ENCODE measurements at places on chromosomes 6 and 20.

DNA sequence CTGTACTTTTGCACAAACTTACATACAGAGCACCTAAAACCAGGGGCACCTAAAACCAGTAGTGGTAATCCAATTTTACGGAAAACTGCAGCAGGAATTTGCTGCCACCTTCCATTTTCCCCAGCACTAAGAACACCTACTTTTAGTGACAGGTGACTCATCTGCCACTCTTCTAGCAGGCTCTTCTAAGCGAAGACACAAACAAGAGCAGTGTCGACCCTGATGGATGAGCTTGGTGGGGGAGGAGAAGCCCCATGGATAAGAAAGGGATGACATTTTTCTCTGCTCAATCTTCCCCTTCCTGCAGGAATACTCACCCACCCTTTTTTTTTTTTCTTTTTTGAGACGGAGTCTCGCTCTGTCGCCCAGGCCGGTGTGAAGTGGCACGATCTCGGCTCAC is 116.9 kb downstream of the GMPR start:
- DNase-seq: no peak

DNA sequence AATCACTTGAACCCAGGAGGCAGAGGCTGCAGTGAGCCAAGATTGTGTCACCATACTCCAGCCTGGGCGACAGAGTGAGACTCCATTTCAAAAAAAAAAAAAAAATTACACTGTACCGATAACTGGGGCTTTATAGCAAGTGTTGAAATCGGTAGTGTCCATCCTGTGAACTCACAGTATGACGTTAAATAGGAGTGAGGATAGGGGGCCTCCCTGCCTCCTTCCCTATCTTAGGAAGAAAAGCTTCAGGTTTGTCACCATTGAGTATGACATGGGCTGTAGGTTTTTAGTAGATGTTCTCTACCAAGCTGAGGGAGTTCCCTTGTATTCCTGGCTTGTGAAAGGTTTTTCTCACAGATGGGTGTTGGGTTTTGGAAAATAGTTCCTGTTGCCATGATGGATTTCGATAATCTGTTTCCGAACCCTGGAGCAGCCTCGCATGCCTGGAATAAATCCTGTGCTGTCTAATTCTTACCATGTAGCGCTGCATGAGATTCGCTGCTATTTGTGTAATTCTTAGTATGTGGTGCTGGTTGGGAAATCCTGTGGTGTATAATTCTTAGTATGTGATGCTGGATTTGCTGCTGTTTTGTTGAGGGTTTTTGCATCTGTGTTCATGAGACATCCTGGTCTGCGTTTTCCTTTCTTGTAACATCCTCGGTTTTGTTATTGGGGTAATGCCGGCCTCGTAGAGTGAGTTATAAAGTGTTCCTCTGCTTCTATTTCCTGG is 23.6 kb downstream of the NTSR1 start:
- DNase-seq: peak; percentile 96

- DNase-seq: no peak
These were observed 458.7 kb downstream of the RNF144B start for GRCh38 chr6:18845896-18846295.

- no peak for DNase-seq
These were observed 62.0 kb downstream of the EFCAB8 start for GRCh38 chr20:32920530-32921298.

- DNase-seq: peak; percentile 87
These were observed 774 bp upstream of the SFT2D1 start for GRCh38 chr6:166343150-166343487.

DNA sequence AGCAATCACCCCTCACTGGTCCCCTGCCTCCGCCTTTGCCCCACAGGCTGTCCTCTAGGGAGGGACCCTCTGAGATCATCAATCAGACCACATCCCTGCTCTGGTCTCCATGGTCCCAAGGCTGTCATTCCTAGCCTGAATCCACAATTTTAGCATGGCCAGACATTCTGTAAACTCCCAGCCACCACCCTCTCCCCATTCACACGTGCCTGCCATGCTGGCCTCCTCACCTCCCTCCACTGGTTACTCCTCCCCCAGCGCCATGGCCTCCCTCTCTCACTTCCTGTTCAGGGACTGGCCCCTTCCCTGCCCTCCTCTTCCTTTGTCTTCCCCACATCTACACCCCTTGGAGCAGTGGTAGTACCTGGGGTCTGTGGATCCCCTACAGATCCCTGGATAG is 150.7 kb upstream of the MLN start:
- no peak for DNase-seq

GRCh38 chr20:39638731-39639130 is 676.6 kb downstream of the DHX35 start:
- no peak for DNase-seq

DNA sequence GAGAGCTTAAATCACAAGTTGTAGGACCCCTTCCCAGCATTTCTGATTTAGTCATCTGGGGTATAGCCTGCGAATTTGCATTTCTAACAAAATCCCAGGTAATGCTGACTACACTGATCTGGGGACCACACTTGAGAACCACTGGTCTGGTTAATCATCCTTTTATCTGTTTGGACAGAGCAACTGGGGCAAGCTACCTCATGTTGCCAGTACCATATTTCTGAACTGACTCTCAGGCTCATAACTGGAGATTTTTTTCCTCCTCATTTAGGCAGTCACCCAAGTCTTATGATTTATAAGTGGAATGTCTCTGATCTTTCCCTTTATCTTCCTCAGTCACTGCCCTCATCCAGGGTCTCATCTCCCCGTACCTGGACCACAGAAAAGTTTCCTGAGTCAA is 12.0 kb upstream of the GTF3C6 start:
- DNase-seq: no peak

DNA sequence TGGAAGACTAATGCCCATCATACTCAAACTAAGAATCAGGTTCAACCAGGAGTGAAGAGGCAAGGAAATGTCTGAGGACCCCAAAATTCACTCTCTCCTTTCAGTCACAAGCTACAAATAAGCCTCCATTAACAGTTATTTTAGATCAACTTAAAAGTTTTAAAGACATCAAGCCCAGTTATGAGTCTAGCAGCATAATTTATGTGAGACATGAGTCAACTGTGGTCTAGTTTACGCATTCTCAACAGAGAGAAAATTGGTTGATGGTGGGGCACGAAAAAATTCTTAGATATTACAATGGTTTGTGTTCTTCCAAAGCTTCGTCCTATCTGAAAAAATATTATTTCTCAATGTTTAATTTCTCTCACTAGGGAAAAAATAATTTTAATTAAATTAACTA is 204.9 kb upstream of the NT5E start:
- DNase-seq: no peak

GRCh38 chr6:50585441-50586330 is 127.6 kb upstream of the TFAP2D start:
- no peak for DNase-seq

GRCh38 chr20:59184880-59185447 is 21.3 kb downstream of the ZNF831 start:
- no peak for DNase-seq

- no peak for DNase-seq
These were observed 31.2 kb downstream of the RIPOR3 start for GRCh38 chr20:50659975-50660670.

GRCh38 chr6:33620158-33620855 is 815 bp upstream of the ITPR3 start:
- DNase-seq: peak; percentile 63

DNA sequence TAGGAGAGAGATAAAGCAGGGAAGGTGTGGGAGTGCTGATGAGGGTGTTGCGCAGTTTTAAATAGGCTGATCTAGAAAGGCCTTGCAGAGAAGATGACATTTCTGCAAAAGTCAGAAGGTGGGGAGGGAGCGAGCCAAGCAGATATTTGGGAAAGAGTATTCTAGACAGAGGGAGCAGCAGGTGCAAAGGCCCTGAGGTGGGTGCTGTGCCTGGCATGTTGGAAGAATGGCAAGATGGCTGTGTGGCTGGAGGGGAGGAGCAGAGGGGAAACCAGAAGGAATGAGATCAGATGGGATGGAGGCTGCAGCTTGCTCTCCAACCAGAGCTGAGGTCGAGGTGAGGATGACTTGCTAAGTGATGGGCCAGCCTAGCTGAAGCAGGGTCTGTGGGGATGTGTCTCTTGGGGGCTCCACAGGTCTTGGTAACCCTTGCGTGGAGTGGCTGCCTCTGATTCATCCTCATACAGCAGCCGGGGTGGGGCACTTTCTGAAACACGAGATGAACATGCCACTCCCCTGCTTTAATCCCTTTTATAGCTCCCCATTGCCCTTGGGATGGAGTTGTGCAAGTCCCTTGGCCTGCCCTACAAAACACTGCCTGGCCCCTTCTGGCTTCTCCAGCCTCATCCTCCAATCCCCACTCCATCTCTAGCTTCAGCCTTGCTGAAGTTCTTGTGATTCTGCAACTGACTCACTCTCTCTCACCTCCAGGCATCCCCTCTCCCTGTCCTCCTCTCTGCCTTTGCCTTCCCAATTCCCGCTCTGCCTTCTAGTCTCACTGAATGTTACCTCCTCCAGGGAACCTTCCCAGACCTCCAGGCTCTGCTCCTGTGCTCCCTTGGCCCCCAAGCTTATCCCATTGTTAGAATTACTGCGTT is 94.1 kb downstream of the CDH22 start:
- DNase-seq: no peak

DNA sequence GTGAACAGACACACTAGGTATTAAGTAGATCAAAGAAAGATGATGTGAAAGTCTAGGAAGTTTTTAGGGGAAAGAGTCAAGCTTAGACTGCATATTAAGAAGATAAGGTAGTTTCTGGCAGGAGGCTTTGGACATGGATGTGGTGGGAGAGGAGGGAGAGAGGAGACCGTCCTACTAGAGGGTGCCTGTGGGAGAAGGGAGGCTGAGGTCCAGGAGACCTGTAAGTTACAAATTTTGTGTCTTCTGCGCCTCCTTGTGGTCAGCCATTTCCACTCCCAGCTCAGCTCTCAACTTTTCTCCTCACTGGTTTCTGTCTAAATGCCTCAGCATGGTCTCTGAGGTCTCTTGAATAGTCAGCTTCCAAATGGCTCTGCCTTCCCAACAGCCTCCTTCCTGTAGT is 193.5 kb downstream of the UNC5CL start:
- DNase-seq: peak; percentile 21

DNA sequence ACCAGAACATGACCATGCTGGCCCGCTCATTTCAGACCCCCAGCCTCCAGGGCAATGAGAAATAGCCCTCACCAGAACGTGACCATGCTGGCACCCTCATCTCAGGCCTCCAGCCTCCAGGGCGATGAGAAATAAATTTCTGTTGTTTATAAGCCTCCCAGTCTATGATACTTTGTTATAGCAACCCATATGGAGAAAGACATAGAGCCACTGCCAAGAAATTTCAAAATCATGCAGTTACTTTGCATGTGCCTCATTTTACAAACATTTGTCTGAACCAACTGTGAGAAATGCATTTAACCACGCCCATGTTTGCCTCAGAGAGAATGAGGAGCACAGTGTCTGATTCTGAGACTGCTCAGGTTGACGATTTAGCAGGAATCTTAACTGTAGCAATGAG is 15.5 kb downstream of the CYP39A1 start:
- DNase-seq: no peak

GRCh38 chr6:20400456-20401204 is 1.0 kb upstream of the E2F3 start:
- peak; percentile 55 for DNase-seq

GRCh38 chr6:18585032-18585573 is 198.0 kb downstream of the RNF144B start:
- DNase-seq: peak; percentile 91

GRCh38 chr6:107689190-107689589 is 134.9 kb downstream of the SCML4 start:
- no peak for DNase-seq

- no peak for DNase-seq
These were observed 32.2 kb upstream of the IPCEF1 start for GRCh38 chr6:154388803-154389202.

DNA sequence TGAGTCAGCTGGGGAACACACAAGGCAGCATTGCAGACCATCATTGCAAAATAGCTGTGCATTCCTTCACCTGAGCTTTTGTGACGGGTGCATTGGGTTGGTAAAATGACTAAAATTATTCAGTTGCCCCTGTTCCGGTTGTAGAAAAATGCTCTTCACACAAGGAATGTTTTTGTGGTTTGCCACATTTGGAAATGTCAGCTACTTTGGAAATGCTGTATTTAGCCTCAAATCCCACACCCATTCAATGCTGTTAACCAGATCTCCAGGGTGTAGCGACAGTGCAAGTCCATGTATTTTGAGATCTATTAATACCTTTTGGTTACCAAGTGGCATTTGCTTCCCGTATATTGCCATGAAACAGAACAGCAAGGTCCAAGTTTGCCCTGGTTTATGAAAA is 201.2 kb downstream of the FOXA2 start:
- peak; percentile 51 for DNase-seq

DNA sequence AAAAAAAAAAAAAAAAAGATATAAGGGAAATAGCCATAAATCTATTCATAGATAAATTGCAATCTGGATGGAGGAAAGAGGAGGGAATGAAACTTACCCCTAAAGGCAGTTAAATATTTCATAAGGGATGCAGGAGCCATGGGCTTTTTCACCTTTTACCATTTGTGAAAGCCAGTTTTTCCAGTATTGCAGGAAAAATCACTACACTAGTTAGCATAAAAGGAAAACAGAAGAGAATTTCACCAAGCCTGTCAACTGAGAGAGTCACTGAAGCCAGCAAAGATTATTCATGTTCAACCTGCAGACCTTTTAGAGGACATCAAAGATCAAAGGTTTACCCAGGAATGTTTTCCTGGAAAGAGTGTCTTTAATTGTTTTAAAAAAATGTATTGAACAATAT is 969.7 kb downstream of the KIF16B start:
- no peak for DNase-seq

GRCh38 chr6:32816746-32817204 is at the start of gene HLA-DOB:
Gene HLA-DOB (minus strand): TSS chr6:32817002. CDS start chr6:32816951, 51 bp downstream.
- no peak for DNase-seq

DNA sequence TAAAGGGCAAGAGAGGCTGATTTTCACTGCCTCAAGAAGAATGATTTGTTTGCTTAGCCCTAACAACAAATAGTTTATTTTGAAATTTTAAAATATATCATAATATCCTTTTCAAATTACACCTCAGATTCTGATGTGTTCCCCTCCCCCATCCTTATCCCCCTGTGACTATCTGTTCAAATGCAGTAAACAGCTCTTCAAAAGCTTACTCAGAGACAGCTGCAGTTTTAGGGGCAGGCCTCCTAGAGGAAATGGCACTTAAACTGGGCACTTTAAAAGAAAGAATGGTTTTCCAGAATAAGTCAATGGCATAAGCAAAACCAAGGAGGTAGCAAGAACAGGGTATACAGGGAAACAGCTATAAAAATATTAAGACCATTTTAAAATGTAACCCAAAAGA is 118.6 kb upstream of the UST start:
- DNase-seq: no peak

GRCh38 chr6:119713903-119714302 is 364.3 kb upstream of the MAN1A1 start:
- DNase-seq: no peak

DNA sequence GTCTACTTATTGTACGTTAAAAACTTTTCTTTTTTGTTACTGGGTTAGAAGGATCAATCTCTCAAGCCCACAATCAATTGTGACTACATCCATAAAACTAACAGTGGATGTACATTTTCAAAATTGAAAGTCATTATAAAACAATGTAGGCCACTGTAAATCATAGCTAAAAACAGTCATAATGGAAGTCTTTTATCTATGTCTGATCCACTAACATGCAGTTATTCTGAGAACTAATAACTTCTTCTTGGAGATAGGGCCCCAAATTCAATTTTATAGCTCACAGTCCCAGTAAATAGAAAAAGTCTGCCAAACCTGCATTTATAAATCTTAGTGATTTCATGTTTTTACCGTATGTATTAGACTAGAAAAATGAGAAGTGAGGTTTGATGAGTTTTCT is 187.3 kb upstream of the MMS22L start:
- DNase-seq: no peak

Measured in MV-4-11 (cell line).